ENCODE measurements at places on chromosomes 11 and 22. TPM values are rescaled to one million over a fixed set of nuclear protein-coding genes. Genes with fewer than 3 reads are reported as not detected.

DNA sequence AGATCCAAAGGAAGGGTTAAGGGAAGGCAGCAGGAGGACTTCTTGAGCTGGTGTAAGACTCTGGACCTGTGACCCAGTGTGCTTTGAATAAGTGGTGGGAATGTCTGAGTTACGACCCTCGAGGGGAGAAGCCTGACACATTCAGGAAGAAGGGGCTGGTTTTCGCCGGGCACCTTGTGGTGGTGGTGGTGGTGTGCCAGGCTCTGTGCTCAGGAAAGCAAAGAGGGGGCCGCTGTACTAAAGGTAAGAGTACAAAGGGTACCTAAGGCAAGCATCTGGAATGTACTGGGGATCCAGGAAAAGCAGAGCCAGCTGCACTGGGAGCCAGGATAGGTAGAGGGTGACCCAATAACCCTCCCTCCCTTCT is 6.3 kb downstream of the KLHL35 start:
- H3K36me3 ChIP-seq, result peaks cover 11% of the 10 kb centered on the region
- no peak overlapping the region for H3K4me3 ChIP-seq
- peaks cover 16% of the 10 kb centered on the region for H3K27me3 ChIP-seq
- no peaks in the 10 kb centered on the region for H3K4me1 ChIP-seq
- no peak for DNase-seq

The DCDC1 gene
- 0.19 TPM for total RNA-seq

The SPI1 gene
- not detected for total RNA-seq

The MUC5AC gene
- not detected for total RNA-seq

GRCh38 chr22:35335468-35335867 is 35.8 kb downstream of the TOM1 start:
- H3K27me3 ChIP-seq, result no peaks in the 10 kb centered on the region
- H3K27ac ChIP-seq, result no peak overlapping the region
- no peak overlapping the region for H3K4me3 ChIP-seq
- no peak for DNase-seq
- no peaks in the 10 kb centered on the region for H3K4me1 ChIP-seq

- no peak overlapping the region for H3K4me3 ChIP-seq
- no peaks in the 10 kb centered on the region for H3K27me3 ChIP-seq
- no peaks in the 10 kb centered on the region for H3K36me3 ChIP-seq
- H3K27ac ChIP-seq, result no peak overlapping the region
Observed at GRCh38 chr11:61532134-61533038, 23.8 kb downstream of the LRRC10B start.

GRCh38 chr22:30838111-30838510 is 130.5 kb downstream of the MORC2 start:
- peak; percentile 63 for DNase-seq
- H3K4me1 ChIP-seq, result peaks cover 48% of the 10 kb centered on the region
- H3K4me3 ChIP-seq, result no peak overlapping the region
- peak overlapping the region; percentile 81 for H3K27ac ChIP-seq

The OR52I1 gene
- not detected for total RNA-seq

The OR2AG1 gene
- total RNA-seq, result not detected

The VPREB1 gene
- not detected for total RNA-seq

DNA sequence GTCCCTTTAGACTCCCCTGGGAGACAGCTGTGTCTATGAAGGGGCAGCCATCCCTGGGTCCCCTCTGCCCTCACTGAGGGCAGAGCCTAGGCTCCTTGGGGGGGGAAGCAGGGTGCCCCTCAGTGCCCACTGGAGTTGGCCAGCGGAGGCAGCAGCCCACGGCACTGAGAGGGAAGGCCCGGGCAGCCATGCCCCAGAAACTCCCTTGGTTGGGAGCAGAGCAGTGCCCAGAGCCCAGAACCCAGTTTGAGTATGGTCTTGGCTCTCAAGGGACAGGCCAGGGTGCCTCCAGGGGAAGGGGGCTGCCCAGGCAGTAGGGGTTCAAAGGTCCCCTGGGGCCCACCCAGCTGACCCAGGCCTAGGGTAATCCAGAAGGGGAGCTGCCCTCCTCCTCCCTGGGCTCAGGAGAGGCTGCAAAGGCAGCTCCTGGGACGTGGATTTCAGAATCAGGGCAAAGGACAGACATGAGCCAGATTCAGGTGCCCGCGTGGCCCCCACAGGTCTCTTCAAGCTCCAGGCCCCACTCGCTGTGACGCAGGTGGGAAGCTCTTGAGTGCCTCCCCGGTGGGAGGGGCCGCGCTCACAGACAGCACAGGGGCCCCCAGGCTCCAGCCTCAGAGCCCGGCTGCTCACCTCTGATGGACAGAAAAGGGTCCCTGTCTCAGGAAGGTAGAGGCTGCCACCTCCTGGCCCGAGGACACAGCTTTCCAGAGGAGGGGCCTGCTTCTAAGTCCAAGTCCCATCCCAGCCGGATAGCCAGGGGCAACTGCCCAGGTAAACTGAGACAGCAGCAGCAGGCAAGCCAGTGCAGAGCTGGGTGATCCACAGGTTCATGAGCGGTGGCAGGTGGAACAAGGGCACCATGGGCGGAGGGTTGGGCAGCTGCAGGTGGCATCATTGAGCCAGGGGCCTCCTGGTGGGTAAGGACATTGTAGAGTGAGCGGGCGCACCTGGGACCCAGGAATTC is 2.6 kb downstream of the C11orf21 start:
- H3K4me3 ChIP-seq, result no peak overlapping the region
- H3K36me3 ChIP-seq, result no peaks in the 10 kb centered on the region
- no peak overlapping the region for H3K27ac ChIP-seq
- DNase-seq, result peak; percentile 43

The FOLR2 gene
- not detected for total RNA-seq

DNA sequence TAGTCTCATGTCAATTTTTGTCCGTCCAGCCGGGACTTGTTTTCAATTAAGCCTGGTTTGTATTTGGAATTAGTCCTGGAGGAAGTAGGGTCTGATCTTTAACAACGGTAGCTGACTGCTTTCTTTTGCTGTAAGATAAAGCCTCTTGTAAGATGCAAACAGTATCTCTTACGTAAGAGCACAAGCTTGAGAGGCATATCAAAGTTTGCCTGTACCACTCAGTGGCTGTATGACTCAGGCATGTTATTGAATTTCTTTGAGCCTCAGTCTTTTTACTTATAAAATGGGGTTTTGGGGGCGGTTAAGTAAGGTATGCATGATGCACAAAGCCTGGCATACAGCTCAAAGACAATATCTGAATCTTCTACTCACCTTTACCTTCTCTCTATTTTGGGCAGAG is 198.4 kb upstream of the NARS2 start:
- peak; percentile 5 for DNase-seq
- no peaks in the 10 kb centered on the region for H3K4me1 ChIP-seq
- H3K27me3 ChIP-seq, result no peaks in the 10 kb centered on the region
- H3K4me3 ChIP-seq, result no peak overlapping the region
- H3K27ac ChIP-seq, result no peak overlapping the region
- H3K36me3 ChIP-seq, result no peaks in the 10 kb centered on the region

The ZW10 gene
- total RNA-seq, result 14.9 TPM

- H3K4me1 ChIP-seq, result no peaks in the 10 kb centered on the region
- no peak for DNase-seq
- H3K4me3 ChIP-seq, result no peak overlapping the region
- no peak overlapping the region for H3K27ac ChIP-seq
Observed at GRCh38 chr11:122977470-122978298, 4.0 kb downstream of the BSX start.

The PTPN5 gene
- not detected for total RNA-seq

GRCh38 chr11:69992943-69993694 is 85.0 kb upstream of the ANO1 start:
- peak; percentile 13 for DNase-seq
- no peak overlapping the region for H3K4me3 ChIP-seq
- peaks cover 10% of the 10 kb centered on the region for H3K4me1 ChIP-seq
- no peak overlapping the region for H3K27ac ChIP-seq
- H3K27me3 ChIP-seq, result peaks cover 22% of the 10 kb centered on the region
- no peaks in the 10 kb centered on the region for H3K36me3 ChIP-seq

The SULT4A1 gene
- not detected for total RNA-seq

The OR51E1 gene
- total RNA-seq, result not detected

DNA sequence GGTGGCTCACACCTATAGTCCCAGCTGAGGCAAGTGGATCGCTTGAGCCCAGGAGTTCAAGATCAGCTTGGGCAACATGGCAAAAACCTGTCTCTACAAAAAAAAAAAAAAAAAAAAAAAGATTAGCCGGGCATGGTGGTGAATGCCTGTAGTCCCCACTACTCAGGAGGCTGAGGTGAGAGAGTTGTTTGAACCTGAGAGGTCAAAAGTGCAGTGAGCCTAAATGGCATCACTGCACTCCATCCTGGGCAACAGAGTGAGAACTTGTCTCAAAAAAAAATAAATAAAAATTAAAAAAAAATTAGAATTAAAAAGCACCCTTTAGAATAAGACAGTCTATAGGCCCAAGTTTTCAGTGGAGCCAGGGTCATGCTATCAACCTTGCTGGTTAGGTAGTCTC is 95.5 kb downstream of the PDHX start:
- H3K4me3 ChIP-seq, result no peak overlapping the region
- no peak overlapping the region for H3K27ac ChIP-seq
- H3K4me1 ChIP-seq, result peaks cover 20% of the 10 kb centered on the region

Measured in MCF 10A (cell line).